Endothelial cell of umbilical vein (primary cell): ENCODE measurements at places on chromosomes 13 and 19. TPM values are rescaled to one million over a fixed set of nuclear protein-coding genes. Genes with fewer than 3 reads are reported as not detected.

RASGRP4 gene
- not detected in 2 replicates for total RNA-seq

CABP5 gene
- not detected in 2 replicates for total RNA-seq

- DNase-seq = no peak
Observed at GRCh38 chr13:99506634-99507033, 5.4 kb downstream of the TM9SF2 start.

DNA sequence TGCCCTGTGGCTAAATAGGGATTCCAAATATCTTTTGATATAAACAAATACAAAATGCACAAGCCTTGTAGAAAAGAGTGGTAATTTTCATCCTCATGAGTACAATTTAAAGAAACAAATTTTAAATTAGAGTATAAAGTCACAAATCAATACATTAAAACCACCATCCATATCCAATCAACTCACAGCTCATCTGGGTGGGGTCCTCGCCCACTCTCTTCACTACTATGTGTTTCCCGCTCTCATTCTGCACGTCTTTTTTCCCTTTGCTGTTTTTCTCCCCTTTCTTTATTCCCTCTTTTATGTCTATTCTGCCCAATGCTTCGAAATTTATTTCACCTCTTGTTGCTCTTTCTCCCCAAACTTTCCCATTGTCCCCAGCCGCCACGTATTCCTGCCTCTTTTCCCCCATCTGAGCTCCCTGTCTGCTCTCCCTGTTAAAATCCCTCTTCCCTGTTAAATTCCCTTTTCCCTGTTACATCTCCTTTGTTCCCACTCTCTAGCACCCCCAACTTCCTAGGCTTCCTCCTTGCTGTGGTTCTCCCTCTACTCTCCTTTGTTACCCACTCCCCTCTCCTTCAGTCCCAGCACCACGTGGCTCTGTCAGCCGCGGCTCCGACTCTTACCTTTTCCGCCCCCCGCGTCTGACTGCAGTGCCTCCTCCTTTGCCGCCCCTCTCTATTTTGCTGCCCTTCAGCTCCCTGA, 1.3 kb downstream of the ZNF616 start:
- DNase-seq = no peak

- DNase-seq = no peak
Observed at GRCh38 chr13:114211446-114212157, 23.1 kb upstream of the CDC16 start.

DNA sequence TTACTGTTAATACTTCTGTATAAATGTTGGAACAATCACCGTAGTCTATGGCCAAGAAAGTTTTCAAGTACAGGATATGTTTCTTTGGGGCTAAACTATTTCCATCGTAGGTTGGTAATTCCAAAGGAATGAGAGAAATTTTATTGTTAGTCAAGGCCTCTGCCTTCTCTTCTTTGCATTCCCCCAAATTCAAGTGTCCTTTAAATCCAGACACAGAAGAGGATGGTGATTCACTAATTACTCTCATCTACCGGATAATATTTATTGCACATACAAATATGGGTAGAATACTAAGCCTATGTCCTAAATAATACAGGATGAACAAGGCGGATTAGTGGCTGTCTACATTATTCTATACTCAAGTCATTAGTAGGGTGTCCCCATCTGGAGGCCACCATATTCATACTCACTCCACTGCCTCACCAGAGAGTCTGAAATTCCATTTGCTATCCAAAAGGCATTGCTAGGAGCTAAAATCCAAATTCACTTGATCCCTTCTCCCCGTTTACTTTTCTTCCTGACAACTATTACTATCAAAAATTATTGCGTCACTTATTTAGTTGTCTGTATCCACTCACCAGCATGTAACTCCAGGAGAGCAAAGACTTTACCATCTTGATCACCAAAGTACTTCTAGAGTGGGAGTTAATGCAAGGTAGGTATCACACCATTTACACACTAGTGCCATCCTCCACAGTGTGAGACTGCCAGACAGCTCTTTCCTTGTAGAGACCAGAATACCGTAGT, 82.4 kb upstream of the SGCG start:
- DNase-seq = no peak

DNA sequence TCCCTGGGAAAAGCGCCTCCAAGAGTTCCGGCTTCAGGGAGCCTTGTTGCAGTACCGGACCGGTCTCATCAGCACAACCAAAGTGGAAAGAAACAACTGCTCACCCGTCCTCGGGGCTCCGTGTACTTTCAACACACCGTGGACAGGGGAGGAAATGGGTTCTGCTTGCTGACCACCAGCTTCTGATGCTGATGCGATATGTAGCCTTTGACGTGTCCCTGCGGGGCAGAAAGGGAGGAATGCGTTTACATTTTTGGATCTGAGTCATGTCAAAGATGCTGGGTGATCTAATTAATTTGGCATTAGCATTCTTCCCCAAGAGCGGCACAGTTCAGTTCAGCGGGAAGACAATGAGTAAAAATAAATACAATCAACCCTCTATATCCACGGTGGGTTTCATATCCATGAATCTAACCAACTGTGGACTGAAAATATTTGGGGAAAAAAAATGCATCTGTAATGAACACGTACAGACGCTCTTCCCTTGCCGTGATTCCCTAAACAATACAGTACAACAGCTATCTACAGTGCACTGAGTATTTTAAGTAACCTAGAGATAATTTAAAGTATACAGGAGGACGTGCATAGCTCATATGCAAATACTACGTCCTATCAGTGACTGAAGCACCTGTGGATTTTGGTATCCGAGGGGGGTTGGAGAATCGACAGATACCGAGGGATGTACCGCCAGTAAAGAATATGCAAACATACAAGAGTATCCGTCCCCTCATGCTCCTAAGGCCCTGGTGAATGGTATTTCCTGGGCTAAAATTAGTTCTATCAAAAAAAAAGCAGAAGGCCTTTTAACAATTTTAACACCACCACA, 19.8 kb downstream of the PROZ start:
- peak; percentile 24 for DNase-seq

DNA sequence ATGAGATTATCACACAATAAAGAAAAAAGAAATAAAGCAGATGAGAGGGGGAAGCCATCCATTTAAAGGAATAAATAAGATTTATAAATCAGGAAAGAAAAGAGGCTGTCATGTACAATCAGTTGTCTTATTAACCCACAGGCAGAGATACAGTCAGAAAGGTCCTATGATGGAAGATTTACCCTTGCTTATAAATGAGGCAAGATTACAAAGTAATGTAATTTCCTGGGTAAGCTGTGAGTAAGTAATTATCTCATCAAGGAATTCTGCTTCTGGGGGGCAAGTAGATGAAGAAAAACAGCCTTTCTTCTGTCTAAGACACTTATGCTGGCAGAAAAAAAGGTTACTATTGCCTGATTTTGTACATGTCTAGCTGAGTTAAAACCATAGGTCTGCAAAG, 146.4 kb downstream of the FGF14 start:
- DNase-seq = no peak

DNA sequence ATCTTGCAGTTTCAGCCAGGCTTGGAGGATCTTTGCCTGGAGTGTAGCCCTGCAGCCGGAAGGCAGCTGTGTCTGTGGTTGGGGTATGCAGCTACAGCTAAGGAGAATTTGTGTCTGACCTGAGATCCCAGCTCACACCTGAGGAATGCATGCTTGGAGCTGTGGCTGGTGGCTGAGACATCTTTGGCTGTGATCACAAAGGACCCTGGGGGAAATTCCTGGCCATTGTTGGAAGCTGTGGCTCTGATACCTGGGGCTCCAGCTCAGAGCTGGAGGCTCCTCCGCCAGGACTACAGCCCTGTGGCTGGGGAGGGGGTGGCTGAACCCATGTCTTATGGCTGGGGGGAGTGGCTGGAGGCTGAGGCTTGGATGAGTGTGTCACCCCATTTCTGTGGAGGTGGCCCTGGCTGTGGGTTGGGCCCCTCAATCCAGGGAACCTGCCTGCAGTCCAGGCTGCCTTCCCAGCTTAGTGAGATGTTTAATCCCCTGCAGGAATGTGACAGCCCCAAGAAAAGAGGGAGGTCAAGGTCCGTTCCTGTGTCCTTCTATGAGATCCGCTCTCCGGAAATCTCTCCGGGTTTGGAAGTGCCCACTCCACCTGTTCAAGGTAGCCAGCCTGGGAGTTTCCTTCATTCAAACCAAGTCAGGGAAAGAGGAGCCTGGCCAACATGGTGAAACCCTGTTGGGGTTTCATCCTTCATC, 27.6 kb downstream of the ARHGEF18 start:
- no peak for DNase-seq

DNA sequence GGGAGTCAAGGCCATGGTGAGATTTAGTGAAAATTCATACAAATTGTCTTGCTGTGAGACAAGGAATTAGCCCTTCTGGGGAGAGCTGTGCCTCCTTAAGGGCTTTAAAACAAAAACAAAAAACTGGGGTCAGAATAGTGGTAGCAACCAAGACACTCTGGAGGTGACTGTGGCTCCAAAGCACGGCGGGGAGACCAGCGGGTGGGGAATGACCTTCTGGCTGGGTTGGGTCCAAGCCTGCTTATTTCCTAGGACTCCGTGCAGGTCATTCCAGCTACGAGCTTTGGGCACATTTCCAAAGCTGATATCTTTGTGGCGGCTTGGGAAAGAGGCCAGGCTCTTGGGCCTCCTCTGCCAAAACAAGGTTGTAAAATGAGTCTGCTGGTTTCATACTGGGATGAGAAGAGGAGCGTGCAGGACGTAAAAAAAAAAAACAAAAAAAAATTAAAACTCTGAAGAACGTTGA, 348.3 kb downstream of the UQCRFS1 start:
- no peak for DNase-seq

DNA sequence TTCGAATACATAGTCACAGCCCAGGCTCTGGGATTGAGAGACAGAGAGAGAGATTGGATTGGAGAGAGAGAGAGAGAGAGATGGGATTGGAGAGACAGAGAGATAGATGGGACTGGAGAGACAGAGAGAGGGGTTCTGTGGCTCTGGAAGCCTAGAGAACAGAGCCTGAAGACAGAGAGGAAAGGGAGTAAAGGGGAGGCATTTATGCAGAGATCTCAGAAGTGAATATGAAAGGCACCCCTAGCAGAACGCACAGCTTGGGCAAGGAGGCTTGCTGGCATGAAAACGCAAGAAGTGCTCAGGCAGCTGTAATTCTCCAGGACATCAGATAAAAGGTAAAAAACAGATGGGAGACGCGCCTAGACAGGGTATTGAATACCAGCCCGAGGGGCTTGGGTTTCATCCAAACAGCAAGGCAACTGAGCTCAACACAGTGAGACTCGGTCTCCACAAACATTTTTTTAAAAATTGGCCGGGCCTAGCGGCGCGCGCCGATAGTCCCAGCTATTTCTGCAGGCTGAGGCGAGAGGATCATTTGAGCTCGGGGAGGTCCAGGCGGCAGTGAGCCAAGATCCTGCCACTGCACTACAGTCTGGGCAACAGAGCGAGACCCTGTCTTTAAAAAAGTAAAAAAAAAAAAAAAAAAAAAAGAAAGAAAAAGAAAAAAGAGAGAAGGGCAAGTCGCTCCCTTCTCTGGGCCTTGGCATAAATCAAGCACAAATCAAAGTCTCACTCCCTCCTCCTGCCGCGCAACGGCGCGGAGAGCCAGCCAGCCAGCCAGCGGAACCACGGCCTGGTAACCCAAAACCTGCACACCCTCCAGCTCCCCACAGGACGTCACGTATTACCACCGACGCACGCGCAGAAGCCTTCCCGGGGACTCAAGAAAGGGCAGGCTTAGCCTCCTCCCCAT, 774 bp upstream of the PPP2R1A start:
- no peak for DNase-seq

GRCh38 chr13:37526710-37527473, 71.7 kb downstream of the POSTN start:
- no peak for DNase-seq

GRCh38 chr13:92612892-92613291, 613.7 kb upstream of the GPC6 start:
- DNase-seq = no peak

DNA sequence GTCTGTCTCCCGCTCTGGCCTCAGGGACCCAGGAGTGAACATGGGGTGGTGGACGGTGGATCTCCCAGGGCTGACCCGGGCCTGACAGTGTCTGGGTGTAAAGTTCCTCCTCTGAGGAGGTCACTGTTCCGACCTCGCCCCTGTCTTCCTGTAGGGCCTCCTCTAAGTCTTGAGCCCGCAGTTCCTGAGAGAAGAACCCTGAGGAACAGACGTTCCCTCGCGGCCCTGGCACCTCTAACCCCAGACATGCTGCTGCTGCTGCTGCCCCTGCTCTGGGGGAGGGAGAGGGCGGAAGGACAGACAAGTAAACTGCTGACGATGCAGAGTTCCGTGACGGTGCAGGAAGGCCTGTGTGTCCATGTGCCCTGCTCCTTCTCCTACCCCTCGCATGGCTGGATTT, at the start of gene SIGLEC9:
TSS of gene SIGLEC9 (plus strand) at position 178 of the 400 bp plus-strand sequence. CDS start at position 247, 69 bp downstream.
- no peak for DNase-seq

DNA sequence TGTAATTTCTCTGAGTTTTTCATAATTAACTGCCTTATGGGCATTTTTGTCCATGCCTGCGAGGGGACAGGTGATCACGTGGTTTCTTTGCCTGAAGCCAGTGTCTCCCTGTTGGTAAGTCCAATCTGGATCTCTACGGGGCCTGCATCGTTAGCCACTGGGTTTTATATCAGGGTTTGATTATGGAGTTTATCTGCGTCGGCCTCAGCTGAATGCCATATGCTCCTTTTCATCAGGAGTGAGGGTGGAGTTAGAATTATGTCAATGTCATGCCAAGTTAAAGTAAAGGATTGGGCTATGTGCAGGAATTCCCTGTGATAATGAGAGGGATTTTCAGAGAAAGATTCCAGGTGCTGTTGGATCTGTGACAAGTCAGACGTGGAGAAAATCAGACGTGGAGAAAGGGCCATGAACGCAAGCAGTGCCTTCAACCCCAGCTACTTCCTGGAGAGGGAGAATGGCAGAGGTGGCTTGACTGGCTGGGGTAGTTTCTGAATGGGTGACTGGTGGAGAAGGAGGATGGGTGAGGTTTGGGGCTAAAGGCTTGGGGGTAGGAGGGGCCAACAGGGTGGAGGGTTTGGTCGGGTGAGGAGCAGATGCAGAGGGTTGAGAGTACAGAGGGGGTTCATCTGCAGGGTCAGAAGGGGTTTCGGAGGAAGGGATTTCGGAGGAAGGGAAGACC, 24.3 kb downstream of the TMEM255B start:
- no peak for DNase-seq

DNA sequence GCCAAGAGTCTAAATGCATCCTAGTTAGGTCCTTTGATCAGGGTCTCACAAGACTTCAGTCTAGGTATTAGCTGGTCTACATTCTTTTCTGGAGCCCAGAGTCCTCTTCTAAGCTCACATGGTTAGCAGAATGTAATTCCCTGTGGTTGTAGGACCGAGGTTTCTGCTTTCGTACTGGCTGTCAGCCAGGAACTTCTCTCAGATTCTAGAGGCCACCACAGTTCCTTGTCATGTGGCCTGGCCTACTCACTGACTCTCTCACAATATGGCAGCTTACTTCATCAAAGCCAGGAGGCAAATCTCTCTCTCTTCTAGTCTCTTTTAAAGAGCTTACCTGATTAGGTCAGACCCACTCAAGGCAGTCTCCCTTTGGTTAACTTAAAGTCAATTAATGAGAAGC, 82.9 kb downstream of the POU4F1 start:
- DNase-seq = no peak
